Activated CD4-positive, alpha-beta T cell treated with anti-CD3 and anti-CD28 coated beads for 36 hours (primary cell): ENCODE measurements at places on chromosomes 2 and 18.
A peak's percentile ranks its signal among the peaks of the same experiment; 100 is the strongest.

GRCh38 chr2:214536625-214537024 is 125.8 kb downstream of the VWC2L start:
- no peaks in the 10 kb centered on the region for H3K27me3 ChIP-seq
- no peaks in the 10 kb centered on the region for H3K36me3 ChIP-seq
- no peak overlapping the region for H3K4me3 ChIP-seq
- no peak for DNase-seq
- H3K27ac ChIP-seq = no peak overlapping the region
- no peaks in the 10 kb centered on the region for H3K4me1 ChIP-seq

GRCh38 chr2:227191367-227191766 is 26.9 kb downstream of the COL4A3 start:
- no peak overlapping the region for H3K27ac ChIP-seq
- H3K36me3 ChIP-seq = no peaks in the 10 kb centered on the region
- H3K27me3 ChIP-seq = peaks cover 13% of the 10 kb centered on the region
- no peak overlapping the region for H3K4me3 ChIP-seq
- H3K4me1 ChIP-seq = no peaks in the 10 kb centered on the region

DNA sequence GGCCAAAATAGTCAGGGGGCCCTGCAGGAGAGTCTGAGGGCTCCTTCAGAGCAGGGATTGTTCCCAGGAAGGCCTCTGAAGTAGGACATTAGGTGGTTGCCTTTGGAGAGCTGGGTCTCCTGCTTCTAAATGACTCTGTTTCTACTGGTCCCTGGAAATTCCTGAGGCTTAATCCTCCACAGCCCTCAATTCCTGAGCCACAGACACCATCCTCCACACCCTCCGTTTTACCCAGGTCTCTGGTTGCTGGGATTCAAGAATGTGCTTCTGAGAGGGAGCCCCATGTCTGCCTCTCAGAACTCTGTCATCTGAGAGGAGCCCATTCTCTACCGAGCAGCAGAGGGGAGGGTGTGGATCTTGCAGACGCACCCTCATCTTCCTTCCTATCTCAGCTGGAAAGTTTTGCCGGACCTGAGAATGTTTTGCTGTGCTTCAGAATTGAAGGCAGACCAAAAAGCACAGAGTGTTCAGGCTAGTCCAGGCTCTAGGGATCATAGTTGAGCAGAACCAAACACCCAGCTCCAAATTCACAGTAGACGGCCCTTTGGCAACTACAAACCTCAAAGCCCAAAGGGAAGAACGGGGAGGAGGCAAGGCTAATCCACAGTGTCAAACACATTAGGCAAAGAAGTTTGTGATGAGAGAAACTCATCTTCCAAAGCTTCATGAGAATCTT is 8.1 kb downstream of the VIT start:
- no peak overlapping the region for H3K4me3 ChIP-seq
- no peaks in the 10 kb centered on the region for H3K36me3 ChIP-seq
- no peaks in the 10 kb centered on the region for H3K4me1 ChIP-seq

- H3K27me3 ChIP-seq = no peaks in the 10 kb centered on the region
- no peak overlapping the region for H3K4me3 ChIP-seq
- DNase-seq = peak; percentile 64
- H3K4me1 ChIP-seq = peaks cover 51% of the 10 kb centered on the region
- H3K27ac ChIP-seq = peak overlapping the region; percentile 58
- peaks cover 8% of the 10 kb centered on the region for H3K36me3 ChIP-seq
Measured at GRCh38 chr2:26770986-26771586, 7.0 kb downstream of the SLC35F6 start.

DNA sequence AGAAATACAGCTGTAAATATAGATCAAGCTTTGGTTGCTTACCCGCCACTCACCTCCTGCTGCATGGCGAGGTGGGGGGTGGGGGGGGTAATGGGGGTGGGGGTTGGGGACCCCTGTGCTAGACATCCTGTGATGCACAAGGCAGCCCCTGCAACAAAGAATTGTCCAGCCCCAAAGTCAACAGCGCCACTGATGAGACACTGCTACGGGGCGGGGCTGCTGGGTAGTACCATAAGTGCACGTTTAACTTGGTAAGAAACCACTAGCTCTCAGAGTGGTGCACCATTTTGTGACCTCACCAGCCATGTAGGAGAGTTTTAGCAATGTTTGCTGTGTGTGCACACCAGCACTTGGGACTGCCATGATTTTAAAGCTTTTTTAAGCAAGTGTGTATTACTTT is 40.3 kb downstream of the SNORC start:
- DNase-seq = no peak
- no peaks in the 10 kb centered on the region for H3K4me1 ChIP-seq
- H3K27me3 ChIP-seq = peaks cover 27% of the 10 kb centered on the region
- no peak overlapping the region for H3K27ac ChIP-seq
- no peaks in the 10 kb centered on the region for H3K36me3 ChIP-seq
- H3K4me3 ChIP-seq = no peak overlapping the region

DNA sequence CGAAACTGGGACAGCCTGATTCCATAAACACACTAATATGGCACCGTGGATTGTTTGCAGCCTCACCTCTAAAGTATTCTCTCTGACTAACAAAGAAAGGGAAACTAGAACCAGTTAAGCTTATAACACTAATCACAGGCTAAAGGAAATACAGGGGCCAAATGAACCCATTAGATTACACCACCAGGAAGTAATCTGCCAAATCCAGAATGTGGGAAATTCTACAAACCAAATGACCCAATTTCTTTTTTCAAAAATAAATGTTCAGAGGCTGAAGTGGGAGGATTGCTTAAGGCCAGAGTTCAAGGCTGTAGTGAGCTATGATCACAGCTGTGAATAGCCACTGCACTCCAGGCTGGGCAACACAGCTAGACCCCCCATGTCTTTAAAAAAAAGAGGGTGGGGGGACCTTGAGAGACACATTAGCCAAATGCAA is 1.5 kb upstream of the MPPE1 start:
- DNase-seq = no peak
- H3K27ac ChIP-seq = no peak overlapping the region
- H3K27me3 ChIP-seq = no peaks in the 10 kb centered on the region
- peaks cover 18% of the 10 kb centered on the region for H3K4me1 ChIP-seq
- peak overlapping the region; percentile 88 for H3K4me3 ChIP-seq

DNA sequence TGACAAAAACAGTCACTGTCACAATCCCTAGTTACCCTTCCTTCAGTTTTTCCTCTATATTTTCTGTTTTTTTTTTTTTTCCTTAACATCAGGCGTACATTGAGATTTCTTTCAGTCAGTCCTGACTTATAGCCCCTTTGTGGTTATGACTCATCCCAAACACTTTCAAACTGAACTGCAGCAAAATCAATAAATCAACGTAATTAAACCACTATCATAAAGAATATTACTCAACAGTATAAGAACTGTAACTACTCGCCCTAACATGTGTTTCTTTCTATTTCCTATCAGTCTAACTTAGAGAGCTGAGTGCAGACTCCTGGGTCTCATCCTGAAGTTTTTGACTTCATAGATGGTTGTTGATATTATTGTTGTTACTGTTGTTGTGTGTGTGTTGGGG is 523.5 kb downstream of the LRRTM4 start:
- H3K27ac ChIP-seq = no peak overlapping the region
- H3K4me3 ChIP-seq = no peak overlapping the region
- no peak for DNase-seq
- no peaks in the 10 kb centered on the region for H3K4me1 ChIP-seq

DNA sequence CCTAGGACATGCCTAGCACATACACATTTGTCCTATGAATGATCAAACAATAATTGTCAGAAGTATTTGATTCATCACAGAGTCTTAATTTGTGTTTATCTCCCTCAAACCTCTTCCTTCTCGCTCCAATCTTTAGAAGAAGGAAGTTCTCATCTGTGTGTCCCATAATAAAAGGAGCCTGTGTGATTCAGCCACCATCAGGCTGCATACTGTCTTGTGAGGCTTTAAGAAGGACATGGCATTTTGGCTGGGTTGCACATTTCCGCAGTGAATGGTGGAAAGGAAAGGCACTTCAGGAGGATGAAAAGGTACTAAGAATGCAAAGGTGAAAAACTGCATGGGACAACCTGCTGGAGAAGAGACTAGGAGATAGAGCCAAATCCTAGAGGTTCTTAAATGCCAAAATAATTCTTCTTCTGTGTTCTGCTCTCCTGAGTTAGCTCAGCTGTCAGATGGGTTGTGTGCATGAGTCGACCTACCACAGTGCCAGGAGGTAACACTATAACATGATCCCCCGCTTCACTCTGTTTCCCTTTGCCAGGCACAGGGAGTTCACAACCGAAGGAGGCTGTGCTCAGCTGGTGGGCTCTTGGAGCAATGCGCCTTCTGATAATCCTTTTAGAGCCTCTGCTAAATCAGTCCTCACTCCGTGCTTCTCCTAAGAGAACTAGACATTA is 120.1 kb downstream of the IRS1 start:
- DNase-seq = no peak
- H3K27me3 ChIP-seq = peaks cover 3% of the 10 kb centered on the region
- H3K4me3 ChIP-seq = no peak overlapping the region
- no peaks in the 10 kb centered on the region for H3K36me3 ChIP-seq
- H3K27ac ChIP-seq = no peak overlapping the region
- H3K4me1 ChIP-seq = no peaks in the 10 kb centered on the region

- DNase-seq = no peak
- H3K27me3 ChIP-seq = peaks cover 38% of the 10 kb centered on the region
- H3K4me1 ChIP-seq = peaks cover 7% of the 10 kb centered on the region
- no peak within 1 kb of the TSS for H3K4me3 ChIP-seq
Measured at GRCh38 chr2:219309278-219309677, at the start of gene PTPRN. PTPRN (minus strand) TSS chr2:219309401; CDS start chr2:219309332, 69 bp downstream.
